Right renal cortex interstitium (tissue), 3 donors: ENCODE measurements at places on chromosomes 5 and 9.

- no peak for DNase-seq
Measured at GRCh38 chr9:131008909-131009618, at the start of gene LAMC3. Gene LAMC3 (plus strand): TSS chr9:131009174. CDS start chr9:131009215, 41 bp downstream.

DNA sequence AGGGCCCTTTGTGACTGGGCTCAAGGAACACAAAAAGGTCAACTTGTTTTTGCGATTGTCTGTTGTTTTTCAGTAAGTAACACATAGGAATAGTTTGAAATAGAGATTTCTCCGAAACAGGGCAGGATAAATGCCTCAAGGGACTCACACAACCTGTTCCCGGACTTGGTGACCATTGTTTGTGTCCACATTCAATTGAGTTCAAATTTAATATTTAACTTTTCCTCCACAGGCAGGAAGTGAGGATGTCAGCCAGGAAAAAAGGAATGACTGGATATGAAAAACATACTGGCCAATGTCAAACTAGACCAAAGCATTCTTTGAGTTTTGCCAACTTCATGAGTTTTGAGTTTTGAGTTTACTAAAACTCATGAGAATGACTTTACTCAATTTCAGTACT, 72.7 kb downstream of the SPATA31C2 start:
- no peak for DNase-seq

GRCh38 chr5:34039398-34040157, 3.4 kb downstream of the C1QTNF3 start:
- no peak for DNase-seq

DNA sequence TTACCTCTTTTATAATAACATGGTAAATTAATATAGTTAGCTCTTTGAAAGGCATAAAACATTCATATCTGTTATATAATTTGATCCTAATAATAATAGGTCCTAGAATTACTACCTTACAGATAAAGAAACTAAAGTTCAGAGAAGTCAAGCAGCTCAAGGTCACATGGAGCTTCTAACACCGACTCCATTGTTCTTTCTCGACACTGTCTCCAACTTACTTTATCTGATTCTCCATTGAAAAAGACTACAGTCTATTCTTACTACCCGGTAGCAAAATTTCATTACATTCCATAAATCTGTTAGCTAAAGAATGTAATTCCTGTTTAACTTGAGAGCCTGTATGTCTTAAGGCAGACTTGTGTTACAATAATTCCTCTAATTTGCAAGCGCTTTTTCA, 96.3 kb upstream of the TMEM161B start:
- DNase-seq, result no peak

GRCh38 chr5:98621821-98622220, 151.6 kb upstream of the RGMB start:
- no peak for DNase-seq

GRCh38 chr9:69155341-69156030, 18.6 kb upstream of the TJP2 start:
- DNase-seq, result no peak

DNA sequence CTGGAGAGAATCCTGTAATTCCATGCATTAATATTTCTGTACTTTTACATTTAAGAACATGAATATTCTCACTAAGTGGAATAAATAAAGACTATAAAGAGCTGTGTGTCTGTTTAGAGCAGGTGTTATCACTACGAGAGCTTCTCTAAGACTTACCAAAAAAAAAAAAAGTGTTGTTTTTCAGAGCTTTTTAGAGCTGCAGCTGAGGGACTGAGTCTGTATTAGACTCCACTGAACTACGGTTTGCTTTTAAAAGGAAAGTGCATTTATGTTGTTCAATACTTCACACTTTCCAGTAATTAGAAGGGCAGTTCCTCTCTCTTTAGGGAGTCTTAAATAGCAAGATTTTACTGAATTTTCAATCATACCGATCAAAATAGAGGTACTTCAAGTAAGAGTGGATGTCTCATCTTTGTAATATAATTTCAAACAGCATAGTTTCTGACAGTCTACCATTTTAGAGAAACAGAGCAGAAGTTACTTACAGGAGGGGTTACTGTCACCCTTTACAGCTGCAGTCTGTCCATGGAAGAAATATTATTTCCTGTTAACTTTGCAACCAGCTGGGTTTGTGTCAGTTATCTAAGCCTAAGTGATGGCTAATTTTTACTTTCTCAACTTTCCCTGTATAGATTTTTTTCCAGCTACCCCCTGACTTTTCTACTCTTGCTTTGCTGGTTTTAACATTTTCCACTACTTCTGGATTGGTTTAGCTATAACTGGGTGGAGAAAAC, 2.4 kb downstream of the SYK start:
- no peak for DNase-seq

- no peak for DNase-seq
Measured at GRCh38 chr5:66542711-66543110, 53.5 kb upstream of the MAST4 start.

DNA sequence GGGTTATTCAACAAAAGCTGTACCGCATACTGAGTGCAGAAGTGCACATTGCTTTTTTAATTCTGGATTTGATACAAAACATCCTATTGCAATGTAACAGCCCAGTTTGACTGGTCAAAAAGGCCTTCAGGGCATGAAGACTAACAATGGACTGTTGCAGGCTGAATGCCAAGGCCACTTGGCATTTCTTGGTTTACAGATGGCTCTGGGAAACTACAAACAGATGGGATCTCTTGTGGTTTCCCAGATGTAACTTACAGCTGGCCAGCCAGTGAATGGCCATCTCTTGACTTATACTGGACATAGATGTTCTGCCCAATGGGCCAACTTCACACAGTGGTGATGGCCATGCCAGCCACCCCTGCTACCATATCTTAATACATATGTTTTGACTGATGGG, 36.8 kb downstream of the UGT3A2 start:
- no peak for DNase-seq

- no peak for DNase-seq
Measured at GRCh38 chr5:106195679-106196474, 1474.9 kb downstream of the EFNA5 start.

- DNase-seq, result no peak
Measured at GRCh38 chr5:148176480-148176879, 8.1 kb downstream of the SPINK14 start.

GRCh38 chr5:171031977-171032376, 170.2 kb downstream of the RANBP17 start:
- DNase-seq, result no peak

- no peak for DNase-seq
Measured at GRCh38 chr5:179261301-179262125, 83.7 kb downstream of the ADAMTS2 start.

GRCh38 chr5:73278693-73279092, 105.7 kb downstream of the TMEM174 start:
- no peak for DNase-seq

DNA sequence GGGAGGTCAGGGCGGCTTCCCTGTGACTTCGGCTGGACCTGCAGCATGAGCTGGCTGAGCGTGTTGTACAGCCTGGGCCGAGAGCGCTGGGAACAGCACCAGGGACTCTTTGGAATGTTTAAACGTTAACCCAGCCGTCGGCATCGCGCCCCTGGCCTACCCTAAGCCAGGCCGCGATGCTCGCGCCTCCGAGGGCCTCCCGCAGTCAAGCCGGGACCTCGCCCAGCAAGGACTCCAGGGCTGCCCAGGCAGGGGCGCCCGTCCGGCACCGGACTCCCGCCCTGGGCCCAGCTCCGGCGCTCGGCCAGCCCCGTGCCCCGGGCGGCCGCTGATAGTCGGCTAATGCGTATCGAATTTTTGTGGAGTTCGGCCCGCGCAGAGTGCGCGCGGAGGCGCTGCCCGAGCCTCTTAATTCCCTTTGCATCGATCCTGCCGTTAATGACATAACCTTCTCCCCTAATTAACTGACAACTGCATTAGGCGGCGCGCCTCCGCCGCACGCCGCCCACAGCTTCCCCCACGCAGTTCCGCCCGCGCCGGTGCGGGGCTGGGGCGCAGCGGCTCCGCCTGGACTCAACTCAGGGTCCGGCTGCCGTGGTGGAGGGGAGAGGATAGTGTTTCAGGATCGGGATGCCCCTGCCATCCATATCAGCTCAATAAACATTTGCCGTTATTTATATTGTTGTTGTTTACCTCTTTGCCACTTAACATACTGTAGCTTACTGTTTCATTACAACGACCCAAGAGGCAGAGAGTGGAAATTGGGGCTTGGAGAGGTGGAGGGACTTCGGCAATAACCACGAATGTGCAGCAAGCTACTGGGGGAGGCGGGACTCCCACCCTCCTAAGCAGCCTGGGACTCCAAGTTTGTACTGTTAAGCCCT, 28.8 kb upstream of the CDC23 start:
- DNase-seq, result no peak

GRCh38 chr9:72477930-72478518, 43.4 kb upstream of the TMC1 start:
- no peak for DNase-seq

GRCh38 chr5:170569101-170569500, 65.3 kb downstream of the KCNIP1 start:
- no peak for DNase-seq

GRCh38 chr5:3186156-3186555, 409.5 kb upstream of the IRX1 start:
- no peak for DNase-seq

GRCh38 chr5:172926796-172927195, 32.4 kb upstream of the RPL26L1 start:
- DNase-seq, result no peak

- DNase-seq, result no peak
Measured at GRCh38 chr9:129612123-129612522, 8.8 kb downstream of the C9orf50 start.

DNA sequence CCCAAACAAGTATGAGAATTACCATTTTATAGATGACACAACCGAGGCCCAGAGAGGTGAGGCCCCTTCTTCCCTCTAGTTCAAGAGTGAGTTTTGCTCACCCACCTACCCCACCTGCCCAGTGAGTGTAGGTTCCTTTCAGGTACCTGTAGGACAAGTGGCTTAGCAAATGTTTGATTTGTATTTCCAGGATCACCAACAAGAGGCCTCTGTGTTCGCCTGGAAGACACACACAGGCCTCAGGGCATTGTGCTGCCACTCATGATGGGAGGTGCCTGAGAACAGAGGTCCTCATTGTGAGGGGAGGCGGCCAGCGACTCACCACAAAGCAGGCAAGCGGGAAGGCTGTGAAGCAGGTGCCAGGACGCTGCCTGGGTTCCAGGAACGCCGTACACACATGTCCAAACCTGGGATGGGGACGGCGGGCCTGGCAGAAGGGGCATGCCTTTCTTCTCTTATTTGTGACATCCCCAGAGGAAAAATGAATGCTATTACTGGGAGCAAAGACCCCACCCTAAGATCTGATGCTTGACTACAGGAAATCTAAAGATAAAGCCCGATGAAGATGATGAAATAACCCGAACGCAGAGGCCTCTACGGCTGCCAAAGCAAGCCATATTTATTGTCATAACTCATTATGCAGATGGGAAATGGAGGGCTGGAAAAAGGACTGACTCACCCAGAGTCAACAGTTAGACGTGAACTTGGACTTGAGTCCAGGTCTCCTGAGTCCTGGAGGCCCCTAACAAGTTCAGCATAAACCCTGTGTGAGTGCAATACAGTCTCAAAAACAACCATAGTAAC, 60.2 kb upstream of the SLC25A51 start:
- no peak for DNase-seq

DNA sequence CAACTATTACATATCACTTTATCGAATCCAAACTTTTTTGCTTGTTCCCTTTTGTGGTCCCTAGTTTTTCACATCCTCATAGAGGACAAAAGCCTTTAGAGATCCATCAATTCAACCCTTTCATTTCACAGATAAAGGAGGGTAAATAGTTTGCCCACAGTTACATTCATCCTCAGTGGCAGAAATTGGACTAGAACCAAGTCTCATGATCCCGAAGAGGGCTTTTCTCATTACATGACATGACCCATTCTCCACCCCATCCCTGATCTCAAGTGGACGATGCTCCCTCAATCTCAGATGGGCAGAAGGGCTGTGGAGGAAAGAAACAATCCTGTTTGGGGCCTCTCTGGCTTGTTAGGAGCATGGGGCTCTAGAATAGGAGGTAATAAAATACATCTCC, 23.1 kb downstream of the TICAM2 start:
- DNase-seq, result no peak

DNA sequence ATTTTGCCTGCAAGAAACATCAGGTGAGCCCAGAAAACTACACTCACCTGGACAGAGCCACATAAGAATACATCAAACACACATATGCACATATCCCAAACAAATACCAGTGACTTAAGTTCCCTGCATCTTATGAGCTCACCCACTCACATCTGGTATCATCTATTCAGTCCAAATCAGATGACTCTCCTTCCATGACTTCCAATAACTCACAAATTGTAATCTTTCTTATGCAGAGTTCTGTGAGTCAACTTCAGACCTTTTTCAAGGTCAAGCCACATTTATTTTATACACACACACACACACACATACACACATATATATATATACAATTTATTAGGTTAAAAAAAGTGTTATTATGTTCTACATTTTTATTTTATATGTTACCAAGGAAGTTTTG, 1711.9 kb upstream of the CDH9 start:
- no peak for DNase-seq

- DNase-seq, result no peak
Measured at GRCh38 chr9:114225561-114226212, 70.3 kb downstream of the COL27A1 start.

DNA sequence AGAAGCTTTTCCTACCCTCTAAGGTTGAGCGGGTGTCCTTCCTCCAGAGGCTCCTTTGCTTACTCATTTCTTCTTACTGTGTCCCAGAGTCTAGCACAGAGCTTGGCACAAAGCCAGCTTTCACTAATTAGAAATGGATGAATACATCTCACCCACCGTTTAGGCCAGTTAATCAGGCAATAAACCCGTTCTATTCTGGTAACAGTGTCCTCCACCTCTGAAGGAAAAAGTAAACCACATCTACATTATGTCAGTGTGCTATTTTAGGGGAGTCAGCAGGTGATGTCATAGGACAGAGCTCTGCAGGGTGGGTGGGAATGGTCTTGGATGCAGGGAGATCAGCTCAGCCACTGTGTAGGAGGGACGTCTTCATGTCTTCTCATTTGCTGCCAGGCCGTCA, 109.2 kb downstream of the OSTF1 start:
- no peak for DNase-seq

DNA sequence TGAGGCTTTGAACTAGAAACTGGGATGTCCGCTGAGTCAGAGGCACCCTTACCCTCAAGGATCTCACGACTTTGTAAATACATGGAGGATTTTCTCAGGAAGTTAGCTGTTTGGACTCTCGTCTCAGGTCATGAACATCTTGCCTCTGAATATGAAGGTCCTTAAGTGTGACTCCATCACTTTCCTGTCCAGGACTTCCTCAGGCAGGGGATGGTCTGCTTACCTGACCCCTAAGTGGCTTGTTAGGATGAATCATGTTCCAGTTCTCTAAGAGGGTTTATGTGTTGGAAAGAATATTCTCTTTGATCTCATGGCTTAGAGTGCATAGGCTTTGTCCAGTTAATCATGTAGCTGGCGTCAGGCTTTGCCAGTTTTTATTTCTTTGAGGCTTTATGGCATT, 511.7 kb upstream of the KLF4 start:
- no peak for DNase-seq

- DNase-seq, result no peak
Measured at GRCh38 chr9:70324963-70325362, 66.2 kb downstream of the SMC5 start.
